ENCODE measurements at places on chromosomes 16 and 17.

GRCh38 chr17:62091804-62092203, 26.7 kb upstream of the MED13 start:
- no peak for DNase-seq

DNA sequence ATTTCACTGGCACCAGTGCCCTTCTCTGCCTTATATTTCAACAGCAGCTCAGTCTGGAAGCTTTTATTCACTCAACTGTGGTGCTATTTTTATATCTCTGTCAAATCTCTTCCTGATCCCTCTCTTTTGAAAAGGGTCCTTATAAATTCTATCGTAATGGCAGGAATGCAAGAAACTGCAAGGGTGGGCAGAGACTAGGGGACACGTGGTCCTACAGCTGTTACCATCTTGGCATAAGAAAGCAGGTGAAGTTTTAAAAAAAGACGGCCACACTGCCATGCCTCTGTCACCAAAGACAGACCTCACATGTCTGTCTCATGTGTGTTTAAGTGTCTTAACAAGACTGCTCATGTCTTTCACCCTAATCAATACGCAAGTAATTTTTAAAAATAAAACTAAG, 368.4 kb upstream of the CDH11 start:
- no peak for DNase-seq

DNA sequence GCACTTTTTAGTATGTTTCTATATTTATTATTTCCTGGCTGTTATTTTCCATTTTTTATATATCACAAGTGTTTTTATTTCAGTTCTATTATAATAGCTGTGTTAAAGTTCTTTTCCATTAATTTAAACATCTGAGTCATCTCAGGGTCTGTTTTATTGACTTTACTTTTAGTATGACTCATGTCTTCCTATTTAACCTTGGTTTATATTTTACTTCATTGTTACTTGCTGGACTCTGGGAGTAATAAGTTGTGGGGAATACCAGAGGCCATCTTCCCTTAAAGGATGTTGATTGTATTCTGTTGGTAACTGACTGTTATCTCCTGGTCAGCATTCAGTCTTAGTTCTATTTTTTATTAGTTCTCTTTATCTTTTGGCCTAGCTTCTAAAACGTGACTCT, 1508.2 kb downstream of the CDH11 start:
- no peak for DNase-seq

- no peak for DNase-seq
Measured at GRCh38 chr17:14373614-14374259, 72.9 kb downstream of the HS3ST3B1 start.

- no peak for DNase-seq
Measured at GRCh38 chr16:59205403-59205802, 471.3 kb upstream of the GOT2 start.

DNA sequence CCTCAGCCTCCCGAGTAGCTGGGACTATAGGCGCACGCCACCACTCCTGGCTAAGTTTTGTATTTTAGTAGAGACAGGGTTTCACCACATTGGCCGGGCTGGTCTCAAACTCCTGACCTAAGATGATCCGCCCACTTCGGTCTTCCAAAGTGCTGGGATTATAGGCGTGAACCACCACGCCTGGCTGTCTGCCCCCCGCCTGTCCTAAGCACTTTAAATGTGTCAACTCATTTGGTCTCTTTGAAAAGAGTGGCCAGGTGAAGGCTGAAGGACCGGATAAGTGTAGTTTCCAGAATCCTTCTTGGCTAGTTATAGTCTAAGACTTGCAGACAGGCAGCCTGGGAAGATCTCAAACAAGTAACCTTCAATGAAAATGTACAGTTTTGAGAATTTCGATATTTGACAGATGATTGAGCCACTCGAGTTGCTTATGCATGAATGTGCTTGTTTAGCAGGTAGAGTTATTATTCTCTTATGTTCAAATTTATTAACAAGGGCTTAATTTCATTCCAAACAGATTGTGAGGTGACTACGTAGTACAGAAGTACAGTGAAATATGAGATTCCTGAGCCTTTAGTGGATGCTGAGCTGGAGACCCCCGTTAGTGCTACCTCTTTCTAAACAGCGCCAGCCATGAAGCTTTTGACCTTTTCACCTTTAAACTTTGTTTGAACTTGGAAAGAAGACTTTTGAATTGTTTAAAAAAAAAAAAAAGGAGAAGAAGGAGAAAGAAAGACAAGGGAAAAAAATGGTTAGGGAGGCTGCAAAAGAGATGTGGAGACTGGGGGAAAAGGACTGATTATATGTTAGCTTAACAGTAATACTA, 164.4 kb upstream of the TBX2 start:
- no peak for DNase-seq

DNA sequence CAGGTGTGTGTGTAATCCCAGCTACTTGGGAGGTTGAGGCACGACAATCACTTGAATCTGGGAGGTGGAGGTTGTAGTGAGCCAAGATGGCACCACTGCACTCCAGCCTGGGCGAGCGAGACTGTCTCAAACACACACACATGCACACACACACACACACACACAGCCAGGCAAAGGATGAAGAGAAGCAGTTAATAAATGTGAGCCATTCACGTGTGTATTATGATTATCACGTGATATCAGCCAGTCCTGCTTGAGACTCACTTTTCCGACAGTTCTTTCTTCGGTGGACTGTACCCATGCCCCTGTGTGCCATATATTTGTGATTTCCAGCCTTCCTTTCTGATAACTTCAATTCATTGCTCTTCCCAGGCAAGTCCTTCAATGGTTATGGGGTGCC, 119.3 kb downstream of the PRKCB start:
- no peak for DNase-seq

DNA sequence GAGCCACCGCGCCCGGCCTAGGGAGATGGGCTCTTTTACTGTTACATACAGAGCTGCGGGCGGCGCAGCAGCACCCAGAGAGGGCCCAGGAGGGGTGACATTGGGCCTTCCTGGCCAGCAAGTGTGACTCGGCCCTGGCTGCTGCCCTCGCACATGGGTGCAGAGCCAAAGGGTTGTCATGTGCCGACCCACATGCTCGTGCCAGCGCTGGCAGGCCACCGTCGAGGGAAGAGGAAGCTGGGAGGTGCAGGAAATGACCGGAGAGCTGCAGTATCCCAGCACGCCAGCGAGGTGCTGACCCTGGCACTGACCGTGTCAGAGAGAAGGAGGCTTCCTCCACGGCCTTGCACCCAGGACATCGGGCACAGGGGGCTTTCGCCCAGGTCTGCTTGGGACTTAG, 8.0 kb downstream of the ENDOV start:
- no peak for DNase-seq

All from HEK293T (cell line).